Astrocyte (in vitro differentiated cells and primary cell): ENCODE measurements at places on chromosomes 4 and X. TPM values are rescaled to one million over a fixed set of nuclear protein-coding genes. Genes with fewer than 3 reads are reported as not detected.

The SRPK3 gene
- total RNA-seq: not detected in 2 replicates

DNA sequence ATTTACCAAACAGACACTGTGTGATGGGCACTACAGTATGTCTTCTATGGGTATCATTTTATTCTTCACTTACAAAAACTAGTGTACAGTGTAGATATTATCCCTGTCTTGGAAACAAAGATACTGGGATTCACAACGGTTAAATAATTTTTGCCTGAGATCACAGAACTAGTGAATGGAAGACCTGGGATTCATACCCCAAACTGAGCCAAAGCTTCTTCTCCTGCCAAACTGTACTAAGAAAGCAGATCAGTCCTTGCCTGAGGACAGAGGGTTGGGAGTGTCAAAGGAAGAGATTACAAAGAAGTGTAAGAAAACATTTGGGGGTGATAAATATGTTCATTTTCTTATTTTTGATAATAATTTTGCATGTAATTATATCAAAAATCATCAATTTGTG, 43.1 kb downstream of the PPA2 start:
- H3K27me3 ChIP-seq: no peaks in the 10 kb centered on the region
- no peak overlapping the region for H3K27ac ChIP-seq
- H3K4me3 ChIP-seq: no peak overlapping the region
- H3K36me3 ChIP-seq: peaks cover 2% of the 10 kb centered on the region
- H3K4me1 ChIP-seq: no peaks in the 10 kb centered on the region

DNA sequence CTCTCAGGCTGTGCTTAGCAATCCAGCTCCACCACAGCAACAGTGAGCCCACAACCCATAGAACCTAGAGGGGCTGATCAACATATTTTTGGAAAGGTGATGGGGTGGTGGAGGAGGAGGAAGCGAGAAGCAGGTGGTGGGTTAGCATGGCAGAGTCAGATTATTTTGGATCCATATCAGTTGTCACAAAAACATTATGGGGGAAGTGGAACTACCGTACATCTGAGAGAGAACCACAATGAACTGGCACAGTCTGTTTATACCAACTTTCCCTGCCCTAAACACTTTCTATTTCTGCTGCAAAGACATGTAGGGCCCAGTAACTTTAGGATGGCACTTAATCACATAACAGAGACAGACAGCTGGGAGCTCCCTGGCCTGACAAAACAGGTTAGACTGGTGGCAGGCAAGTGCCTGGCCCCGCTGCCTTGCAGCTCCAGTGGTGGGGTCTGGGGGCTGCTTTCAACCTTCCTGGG, 4.3 kb downstream of the SLC9A7 start:
- no peak for DNase-seq
- H3K4me1 ChIP-seq: peaks cover 11% of the 10 kb centered on the region
- H3K36me3 ChIP-seq: no peaks in the 10 kb centered on the region
- H3K27me3 ChIP-seq: no peaks in the 10 kb centered on the region
- H3K4me3 ChIP-seq: no peak overlapping the region

GRCh38 chrX:110743679-110744340, 51.8 kb downstream of the CHRDL1 start:
- peaks cover 8% of the 10 kb centered on the region for H3K4me1 ChIP-seq
- no peak overlapping the region for H3K27ac ChIP-seq
- DNase-seq: no peak
- H3K4me3 ChIP-seq: no peak overlapping the region
- H3K27me3 ChIP-seq: no peaks in the 10 kb centered on the region
- no peaks in the 10 kb centered on the region for H3K36me3 ChIP-seq

DNA sequence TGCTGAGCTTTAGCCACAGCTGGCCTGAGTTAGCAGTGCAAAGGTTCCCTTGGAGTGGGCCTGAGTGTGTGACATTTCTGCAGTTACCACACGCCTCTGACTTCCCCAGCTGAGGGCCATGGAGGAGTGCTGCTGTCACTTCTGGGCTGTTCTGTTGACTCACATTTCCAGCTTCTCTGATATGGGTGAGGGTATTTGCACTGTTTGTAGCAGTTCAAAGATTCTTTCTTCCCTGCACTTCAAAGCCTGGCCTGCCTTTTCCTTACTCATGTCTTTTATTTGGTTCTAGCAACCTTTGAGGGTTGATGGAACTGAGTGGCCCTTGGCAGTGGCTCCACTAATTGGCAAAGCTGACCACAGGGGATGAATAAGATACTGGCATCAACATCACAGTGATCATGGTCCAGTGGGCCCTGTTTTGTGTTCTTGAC, 26.4 kb upstream of the SCML1 start:
- H3K36me3 ChIP-seq: no peaks in the 10 kb centered on the region
- H3K4me1 ChIP-seq: no peaks in the 10 kb centered on the region
- DNase-seq: peak; percentile 9
- H3K4me3 ChIP-seq: no peak overlapping the region
- H3K27me3 ChIP-seq: no peaks in the 10 kb centered on the region

- no peak for DNase-seq
- H3K4me1 ChIP-seq: peaks cover 15% of the 10 kb centered on the region
- H3K36me3 ChIP-seq: peaks cover 7% of the 10 kb centered on the region
These were observed 18.8 kb upstream of the TADA2B start for GRCh38 chr4:7024336-7024890.

The RTL3 gene
- total RNA-seq: 0.95 and 1.7 TPM in 2 replicates
